ENCODE measurements at places on chromosomes 16 and 17. TPM values are rescaled to one million over a fixed set of nuclear protein-coding genes. Genes with fewer than 3 reads are reported as not detected.

- DNase-seq, result no peak
These were observed 35.9 kb upstream of the ACSM2B start for GRCh38 chr16:20611975-20612481.

- DNase-seq, result no peak
These were observed 276.0 kb downstream of the MAP2K6 start for GRCh38 chr17:69690531-69690930.

GRCh38 chr17:31609331-31609730, 217.9 kb downstream of the RAB11FIP4 start:
- DNase-seq, result no peak

GRCh38 chr17:51347851-51348584, 87.7 kb downstream of the UTP18 start:
- no peak for DNase-seq

- no peak for DNase-seq
These were observed 151.4 kb downstream of the TMEM132E start for GRCh38 chr17:34730816-34731215.

DNA sequence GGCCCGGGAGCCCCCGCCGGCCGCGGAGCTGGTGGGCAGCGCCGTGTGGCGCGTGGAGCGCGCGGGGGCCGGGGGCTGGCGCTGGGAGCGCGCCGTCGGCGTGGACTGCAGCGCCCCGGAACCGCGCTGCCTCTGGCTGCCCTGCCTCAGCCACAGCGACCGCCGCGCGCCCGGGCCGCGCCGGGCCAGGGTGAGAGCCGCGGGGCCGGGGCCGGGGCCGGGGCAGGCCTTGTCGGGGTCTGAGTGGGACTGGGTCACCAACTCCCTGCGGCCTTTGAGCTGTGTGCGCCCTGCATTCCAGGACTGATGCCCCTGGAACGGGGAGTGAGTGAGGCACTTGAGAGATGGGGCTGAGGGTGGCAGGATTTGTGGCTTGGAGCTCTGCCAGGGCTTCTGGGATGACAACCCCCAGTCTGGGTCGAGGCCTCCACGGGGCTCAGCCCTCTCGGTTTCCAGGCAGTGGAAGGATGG, 25.7 kb downstream of the ARHGAP23 start:
- DNase-seq, result peak; percentile 78

GRCh38 chr17:79316805-79317204, 242.2 kb downstream of the ENGASE start:
- DNase-seq, result no peak

DNA sequence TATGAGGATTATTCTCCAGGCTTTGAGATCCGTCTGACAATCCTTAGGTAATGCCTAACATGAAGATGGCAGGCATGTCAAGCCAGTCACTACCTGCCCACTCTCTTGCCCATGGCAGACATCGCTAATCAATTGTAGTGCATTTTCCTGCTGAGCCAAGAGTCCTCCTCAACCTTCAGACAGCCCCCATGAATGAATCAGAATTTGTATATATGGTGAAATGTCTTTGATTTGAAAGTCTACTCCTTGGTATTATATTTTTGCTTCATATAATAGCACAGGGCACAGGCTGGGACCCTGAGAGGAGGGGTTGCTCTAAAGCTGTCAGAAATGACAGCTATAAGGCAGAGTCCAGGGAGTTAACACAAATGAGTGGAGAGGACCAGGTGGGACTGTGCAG, 27.0 kb upstream of the COQ7 start:
- DNase-seq, result no peak

- DNase-seq, result no peak
These were observed 14.4 kb downstream of the NTAN1 start for GRCh38 chr16:15041271-15042004.

- DNase-seq, result no peak
These were observed 14.6 kb downstream of the COL1A1 start for GRCh38 chr17:50186661-50187393.

DNA sequence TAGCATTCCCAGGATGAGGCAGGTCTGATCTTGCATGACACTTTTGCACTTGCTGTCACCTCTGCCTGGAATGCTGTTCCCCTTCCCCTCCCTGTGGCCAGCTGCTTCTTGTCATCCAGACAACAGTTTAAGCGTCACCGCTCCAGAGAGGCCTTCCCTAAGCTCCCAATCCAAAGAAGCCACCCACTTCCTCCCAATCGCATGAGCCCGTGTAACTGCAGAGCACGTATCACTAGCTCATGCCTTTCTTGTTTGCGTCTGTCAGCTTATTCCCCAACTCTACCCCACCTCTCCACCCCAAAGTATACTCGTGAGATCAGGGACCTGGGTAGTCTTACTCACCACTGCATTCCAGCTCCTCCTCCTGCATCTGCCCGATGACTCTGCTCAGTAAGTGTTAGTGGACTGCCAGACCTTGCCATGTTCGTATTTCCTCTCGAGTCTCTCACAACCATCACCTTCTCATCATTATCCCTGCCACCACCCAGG, 92.8 kb downstream of the GAS7 start:
- DNase-seq, result no peak

DNA sequence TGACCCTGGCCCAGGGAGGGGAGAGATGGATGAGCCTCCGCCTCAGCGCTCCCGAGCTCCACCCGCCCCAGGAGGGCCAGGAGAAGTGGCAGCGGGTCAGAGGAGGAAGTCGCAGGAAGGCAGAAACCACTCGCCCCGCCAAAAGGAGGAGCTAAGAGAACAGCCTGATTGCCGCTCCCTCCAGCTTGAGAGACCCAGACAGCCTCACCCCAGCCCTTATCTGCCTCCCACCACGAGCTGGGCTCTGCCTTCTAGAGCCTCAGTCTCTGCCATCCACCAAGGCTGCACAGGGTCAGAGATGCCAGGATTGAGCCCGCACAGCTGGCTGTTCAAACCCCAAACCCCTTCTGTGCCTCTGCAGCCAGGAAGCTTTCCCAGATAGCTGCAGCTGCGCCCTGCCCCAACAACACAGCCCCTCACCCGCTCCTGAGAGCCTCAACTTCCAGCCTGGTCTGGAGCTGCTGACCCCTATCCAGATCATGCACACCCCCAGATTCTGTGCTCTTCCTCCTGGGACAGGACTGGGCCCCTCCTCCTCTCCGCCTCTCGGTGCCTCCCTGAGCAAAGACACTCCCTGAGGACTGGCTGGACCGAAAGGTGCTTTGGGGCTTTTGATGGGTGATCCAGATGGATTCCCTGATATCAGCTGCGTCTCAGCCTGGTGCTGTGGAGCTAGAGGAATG, 1.0 kb upstream of the ATP2A3 start:
- DNase-seq, result peak; percentile 71

DNA sequence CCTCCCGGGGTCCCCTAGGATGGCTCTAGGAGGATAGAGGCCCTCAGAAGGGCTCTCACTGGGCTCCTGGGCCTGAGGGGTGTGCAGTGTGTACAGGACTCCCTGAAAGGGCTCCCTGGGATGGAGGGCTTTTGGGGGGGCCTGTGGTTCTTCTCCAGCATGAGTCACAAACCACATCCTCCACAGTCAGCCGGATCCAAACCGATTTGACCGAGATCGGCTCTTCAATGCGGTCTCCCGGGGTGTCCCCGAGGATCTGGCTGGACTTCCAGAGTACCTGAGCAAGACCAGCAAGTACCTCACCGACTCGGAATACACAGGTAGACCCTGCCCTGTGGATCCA, 4.5 kb downstream of the TRPV2 start:
- no peak for DNase-seq

DNA sequence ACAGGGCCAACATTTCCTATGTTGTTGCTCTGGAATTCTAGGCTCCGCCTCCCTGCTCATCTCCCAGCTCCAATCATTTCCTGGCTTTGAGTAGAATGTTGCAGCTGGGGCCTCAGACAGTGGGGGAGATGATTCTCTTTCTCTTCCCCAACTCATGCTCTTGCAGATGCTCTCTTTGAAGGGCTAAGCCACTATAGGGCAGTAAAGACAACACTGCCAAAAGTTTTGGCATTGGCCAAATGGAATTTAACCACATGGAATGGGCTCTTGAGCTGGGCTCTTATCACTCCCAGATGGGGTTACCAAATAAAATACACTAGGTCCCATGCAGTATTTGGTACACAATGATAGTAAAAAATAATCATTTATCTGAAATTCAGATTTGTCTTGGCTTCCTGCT, 19.6 kb upstream of the EFCAB13 start:
- DNase-seq, result no peak

DNA sequence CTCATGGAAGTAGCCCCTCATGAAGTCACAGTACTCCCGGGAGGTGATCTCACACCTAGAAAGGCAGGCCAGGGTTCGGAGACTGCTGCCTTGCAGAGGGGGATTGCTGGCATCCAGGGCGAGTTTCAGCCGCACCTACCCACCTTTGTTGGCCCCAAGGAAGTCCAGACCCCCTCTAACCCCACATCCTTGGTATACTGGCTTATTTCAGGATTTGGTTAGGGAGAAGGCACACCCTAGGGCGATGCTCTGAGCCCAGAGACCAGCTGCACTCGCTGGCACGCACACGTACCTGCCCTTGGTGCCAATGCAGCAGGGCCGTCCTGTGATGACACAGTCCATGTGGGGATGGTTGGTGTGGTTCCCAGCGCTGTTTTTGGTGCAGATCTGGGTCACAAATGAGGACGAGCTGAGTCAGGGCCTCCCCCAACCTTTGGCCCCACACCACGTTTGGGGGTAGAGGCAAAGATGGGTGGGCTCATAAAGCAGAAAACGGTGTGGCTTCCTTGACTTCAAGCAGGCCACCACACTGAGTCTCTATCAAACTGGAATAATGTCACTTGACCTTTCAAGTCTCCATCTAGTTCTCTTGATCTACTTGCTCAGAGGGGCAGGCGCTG, 5.9 kb downstream of the SNRNP25 start:
- no peak for DNase-seq

DNA sequence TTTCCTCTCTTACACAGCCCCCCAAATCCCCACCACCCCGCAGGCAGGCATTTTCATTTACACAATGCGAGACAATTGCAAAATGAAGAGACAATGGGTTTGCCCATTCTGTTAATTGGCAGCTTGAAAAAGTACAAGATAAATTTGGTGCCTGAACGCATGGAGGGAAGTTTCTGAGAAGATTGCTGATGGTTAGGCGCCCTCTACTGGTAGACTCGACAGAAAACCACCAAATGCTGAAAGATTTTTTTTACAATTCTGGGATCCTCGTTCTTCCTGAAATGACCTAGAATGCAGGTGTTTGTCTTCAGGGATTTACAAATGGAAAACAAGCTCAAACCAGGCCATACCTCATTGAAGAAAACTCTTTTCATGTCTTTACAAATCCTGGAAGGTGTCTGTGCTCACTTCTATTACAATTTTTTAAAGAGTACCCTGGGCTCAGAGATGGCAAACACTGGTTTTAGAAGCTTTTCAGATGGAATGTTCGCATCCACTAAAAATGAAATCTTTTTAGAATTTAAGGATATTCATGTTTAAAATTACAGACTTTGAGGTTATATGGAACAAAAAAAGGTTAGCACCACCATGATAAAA, 338.5 kb downstream of the PMP22 start:
- DNase-seq, result peak; percentile 26

GRCh38 chr17:36755586-36755985, 154.2 kb downstream of the MRM1 start:
- DNase-seq, result peak; percentile 68

- DNase-seq, result peak; percentile 58
These were observed 441 bp downstream of the VASN start for GRCh38 chr16:4372001-4372577.

DNA sequence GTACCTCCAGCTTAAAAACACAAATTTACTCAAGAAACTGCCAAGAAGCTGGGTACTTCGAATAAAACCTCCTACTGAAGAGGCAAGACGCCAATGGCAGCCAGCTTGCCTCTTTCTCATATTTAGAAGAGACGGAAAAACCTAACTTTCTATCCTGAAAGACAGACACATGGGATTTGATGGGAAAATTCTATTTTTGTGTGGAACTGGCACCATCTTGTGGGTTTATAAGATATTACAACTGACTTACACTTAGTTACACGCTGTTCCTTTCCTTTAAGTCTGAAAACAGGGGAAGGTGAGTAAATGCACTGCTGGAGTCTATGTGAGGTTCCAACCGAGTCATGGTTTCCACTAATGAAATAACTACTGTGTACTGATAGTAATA, 10.3 kb downstream of the ZNF18 start:
- peak; percentile 41 for DNase-seq

DNA sequence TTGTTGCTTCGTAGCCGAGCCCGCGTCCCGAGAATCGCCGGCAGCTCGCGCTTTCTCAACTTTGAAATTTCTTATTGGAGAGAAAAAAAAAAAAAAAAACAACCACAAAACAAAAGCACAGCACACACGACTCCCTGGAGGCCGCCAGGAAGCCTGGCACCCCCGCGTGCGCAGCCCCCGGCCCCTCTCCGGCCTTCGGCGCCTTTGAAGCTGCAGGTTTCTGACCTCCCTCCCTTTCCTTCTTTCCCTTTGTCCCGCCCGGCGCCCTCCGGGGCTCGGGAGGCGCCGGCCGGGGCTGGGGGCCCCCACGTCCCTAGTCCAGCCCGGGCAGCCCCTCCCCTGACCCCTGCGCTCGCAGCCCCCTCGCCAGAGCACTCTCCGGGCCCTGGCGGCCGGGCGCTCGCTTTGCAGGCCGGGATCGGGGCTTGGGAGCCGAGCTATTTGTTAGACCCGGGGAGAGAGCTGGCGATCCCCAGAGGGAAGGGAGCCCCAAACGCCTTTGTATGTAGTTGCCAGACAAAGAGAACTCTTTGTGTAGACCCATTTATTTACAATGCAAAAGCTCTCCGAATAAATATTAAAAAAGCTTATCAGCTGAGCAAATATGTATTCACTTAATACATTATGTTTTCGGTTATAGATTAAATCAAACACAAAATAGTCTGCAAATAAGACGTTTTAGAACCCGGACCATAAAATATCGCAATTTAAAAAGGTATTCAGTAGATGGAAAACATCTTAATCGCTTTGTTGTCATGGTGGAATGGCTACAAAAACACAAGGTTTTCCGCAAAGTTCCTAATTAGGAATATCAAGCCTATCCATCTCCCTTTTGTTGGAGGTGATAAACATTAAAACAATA, 2.3 kb downstream of the BAHCC1 start:
- peak; percentile 88 for DNase-seq

DNA sequence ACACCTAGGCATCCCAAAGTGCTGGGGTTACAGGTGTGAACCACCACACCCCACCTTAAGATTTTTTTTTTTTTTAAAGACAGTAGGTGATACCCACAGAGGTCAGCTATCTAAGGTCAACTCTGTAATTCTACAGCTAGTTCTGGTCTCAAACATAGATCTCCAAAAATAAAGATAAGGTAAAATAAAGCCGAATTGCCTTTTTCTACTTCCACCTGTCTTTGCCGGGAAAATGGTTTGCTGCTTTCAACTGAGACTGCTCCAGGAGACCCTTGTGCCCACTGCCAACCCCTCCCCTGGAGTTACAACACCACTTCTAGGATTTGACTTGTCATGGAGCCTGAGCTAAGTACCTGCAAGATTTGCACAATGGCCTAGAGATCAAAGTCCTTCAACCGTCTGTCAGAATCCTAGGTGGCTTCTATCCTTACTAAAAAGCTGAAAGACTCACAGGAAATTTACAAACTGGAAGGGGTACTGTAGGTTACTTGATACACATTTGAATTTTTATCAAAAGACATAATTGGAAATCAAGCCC, 4.7 kb upstream of the CNOT1 start:
- no peak for DNase-seq

The ZFP3 gene
- polyA plus RNA-seq, result 2.3 TPM

The PROCA1 gene
- 7.1 TPM for polyA plus RNA-seq

The JPH3 gene
- 0.25 TPM for polyA plus RNA-seq

The CTRB2 gene
- polyA plus RNA-seq, result not detected

The HSPB9 gene
- polyA plus RNA-seq, result 0.03 TPM

The SULT1A2 gene
- polyA plus RNA-seq, result not detected
